ENCODE measurements at places on chromosomes 3 and 15.
A peak's percentile ranks its signal among the peaks of the same experiment; 100 is the strongest.

DNA sequence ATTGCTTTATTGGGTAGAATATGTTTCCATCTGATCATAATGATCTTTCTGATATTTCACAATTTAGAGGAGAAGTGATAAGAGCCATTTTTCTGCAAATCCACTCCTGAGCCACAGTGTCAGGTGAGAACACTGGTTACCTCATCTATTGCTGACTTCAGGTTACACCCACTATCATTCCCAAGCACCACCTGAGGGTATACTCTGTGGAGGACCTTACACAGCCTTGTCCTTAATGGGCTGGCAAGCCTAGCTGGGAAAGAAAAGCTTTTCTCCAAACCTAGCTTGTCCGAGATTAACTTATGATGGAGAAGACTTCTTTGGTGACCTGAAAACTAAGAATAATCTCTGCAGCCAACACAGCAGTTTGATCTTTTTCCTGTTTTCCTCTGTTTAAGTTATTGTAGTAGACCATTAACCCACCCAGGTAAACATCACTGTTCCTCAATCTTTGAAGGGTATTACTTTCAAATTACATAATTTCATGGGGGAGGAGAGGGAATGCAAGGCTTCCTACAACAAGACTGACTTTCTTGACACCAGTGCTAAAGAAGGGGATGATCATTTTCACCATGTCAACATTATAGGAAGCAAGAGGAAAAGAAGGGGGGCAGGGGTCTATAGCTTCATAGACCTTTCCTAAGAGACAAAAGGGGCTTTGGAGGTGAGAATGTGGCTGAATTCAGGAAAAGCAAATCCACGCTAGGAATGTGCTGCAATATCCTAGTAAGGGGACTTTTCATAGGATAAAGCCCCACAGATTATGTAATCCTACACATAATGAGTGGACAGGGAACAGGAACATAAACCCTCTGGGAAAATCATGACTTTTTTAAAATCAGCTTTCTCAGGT lies 1.7 kb downstream of the NCEH1 start:
- DNase-seq = no peak

GRCh38 chr3:127761441-127761801 lies 60.9 kb downstream of the MGLL start:
- no peak for DNase-seq

DNA sequence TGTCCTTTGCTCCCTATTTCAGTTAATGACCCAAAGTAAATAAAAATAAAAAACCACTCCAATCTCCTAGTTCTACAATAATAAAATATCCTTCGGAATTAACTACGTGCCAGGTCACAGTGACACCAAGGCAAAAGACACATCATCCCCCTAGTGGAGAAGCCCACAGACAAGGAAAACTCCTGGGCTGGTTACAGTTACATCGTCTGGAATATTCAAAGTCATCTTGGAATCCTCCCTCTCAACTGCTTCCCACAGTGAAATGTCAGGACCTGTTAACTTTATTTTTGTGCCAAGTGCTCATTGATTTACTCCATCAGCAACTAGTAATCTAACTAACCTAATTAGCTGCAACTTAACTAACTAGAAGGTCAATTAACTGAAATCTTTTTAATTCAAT lies 349.3 kb downstream of the MAGI1 start:
- no peak for DNase-seq

DNA sequence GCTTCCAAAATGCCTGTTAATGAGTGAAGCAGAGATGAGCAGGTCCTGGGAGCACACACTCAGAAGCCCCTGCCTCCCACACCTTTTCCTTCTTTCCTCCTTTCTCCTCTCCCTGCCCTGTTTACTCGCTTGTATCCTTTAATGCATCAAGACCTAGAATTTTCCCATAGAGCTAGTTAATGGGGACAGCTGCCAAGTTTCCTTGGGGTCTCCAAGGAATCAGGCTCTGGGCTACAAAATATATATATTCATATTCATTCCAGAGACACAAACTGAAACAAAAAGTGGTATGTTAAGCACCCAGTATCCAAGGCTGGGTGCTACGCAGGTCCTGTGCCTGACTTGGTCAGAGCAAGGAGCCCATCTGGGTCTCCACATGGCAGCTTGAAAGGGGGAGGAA lies 235.6 kb downstream of the MYRIP start:
- DNase-seq = no peak

DNA sequence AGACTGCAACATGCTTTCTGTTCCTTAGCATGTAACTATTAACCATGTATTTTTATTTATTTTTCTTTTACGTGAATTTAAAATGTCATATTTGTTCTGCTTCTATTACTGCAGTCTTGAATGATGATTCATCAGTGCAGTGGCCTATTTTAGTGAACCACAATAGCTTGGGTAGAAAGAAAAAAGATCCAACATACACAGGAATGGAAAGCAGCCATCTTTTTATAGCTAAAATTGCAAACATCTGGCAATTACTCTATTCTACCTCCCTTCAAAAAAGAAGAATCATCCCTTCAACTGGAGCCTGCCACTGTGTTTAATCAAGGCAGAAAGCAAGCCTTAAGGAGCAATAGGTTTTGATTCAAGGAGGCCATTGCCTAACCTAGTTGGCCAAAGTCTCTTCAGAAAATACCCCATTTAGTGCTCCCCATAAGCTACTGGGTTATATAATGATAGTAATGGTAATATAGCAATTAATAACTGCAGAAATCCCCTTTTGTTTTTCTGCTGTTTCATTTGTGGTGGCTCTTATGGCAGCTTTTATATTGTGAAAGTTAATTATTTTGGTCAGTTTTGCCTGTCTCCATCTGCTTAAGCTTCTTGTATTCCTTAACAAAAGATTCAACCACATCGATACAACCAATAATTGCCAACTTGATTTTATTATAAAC lies 267.3 kb downstream of the LPP start:
- no peak for DNase-seq

GRCh38 chr3:124800511-124801258 lies 70.4 kb downstream of the UMPS start:
- no peak for DNase-seq

DNA sequence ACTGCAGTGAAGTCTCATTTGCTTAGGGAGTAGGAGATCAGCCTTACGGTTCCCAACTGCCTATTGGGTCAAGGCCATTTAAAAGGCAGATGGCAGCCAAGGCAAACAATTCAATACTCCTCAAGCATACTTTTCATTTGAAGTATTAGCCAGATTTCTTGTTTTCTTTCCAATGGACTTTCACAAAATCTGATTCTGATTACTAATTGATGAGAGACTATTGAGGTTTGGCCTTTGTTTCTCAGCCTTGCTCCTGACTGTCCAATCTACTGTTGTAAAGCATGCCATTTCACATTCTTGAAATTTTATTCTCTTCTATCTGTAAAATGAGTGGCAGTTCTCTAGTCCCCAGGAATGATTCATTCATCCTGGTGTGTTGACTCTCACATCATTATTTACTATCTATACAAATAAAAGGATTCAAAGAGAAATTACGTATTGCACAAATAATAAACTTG lies 166.2 kb upstream of the TGFBR2 start:
- DNase-seq = no peak

DNA sequence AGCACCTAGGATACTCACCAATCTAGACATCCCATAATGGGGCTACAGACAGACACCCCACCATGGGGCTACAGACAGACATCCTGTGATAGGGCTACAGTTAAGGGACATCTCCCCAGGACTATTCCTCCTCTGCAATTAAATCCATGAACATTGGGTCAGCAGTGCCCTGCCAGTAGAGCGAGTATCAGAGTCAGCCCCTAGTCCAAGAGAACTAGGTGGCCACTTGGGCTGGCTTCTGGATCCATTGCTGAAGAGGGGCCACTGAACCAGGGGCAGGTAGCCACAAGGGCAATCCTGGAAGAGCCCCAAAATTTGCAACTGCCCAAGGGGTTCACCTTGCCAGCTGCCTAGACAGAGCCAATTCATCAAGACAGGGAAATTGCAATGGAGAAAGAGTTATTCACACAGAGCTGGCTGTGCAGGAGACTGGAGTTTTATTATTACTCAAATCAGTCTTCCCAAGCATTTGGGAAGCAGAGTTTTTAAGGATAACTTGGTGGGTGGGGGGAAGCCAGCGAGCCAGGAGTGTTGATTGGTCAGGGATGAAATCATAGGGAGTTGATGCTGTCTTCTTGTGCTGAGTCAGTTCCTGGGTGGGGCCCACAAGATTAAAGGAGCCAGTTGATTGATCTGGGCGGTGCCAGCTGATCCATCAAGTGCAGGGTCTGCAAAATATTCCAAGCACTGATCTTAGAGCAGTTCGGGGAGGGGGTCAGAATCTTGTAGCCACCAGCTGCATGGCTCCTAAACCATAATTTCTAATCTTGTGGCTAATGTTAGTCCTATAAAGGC lies 170.2 kb upstream of the SMAD3 start:
- no peak for DNase-seq

GRCh38 chr3:147113293-147114044 lies 292.9 kb downstream of the ZIC4 start:
- DNase-seq = no peak

- DNase-seq = no peak
Observed at GRCh38 chr3:189871418-189871817, 240.2 kb downstream of the TP63 start.

DNA sequence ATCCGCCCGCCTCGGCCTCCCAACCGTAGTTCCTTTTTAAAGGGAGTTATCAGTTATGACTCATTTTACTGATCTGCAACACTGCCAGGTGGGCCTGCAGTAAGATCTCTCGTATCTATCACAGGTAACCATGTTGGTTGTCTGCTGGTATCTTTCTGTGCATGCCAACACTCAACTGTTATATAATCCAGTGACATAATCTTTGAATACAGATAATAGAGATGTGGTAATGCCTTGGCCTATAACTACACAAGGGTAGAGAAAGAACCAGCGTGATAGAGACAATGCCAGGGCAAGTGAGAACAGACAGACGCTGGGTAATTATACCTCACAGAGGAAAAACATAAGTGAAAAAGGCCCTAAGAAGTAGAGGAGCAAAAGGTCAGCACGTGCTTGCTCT lies 11.0 kb upstream of the ARPP19 start:
- no peak for DNase-seq

GRCh38 chr3:185711255-185711870 lies 113.5 kb downstream of the IGF2BP2 start:
- no peak for DNase-seq

DNA sequence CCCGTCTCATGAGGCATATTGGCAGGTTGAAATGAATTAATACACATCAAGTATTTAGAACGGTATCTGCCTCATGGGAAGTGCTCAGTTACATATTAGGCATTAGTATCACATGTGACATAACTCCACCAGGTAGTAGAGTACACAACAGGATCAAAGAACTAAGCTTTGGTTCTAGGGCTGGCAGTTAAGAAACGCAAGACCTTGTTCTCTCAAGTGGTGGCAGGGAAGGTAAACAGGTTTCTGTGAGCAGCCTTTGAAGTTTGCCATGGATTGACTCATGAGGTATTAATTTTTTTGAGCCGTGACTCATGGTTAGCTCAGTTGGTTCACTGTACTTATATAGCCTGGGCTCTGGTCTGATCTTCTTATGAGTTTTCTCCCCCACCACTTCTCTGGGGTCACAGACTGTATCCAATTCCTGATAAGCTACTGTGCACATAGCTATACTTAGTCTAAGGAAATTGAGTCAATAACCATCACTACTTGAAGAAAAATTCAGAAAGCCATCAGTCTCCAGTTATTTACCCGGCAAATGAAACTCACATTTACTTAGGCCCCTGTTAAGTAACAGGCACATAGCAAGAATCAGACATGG lies 155.6 kb upstream of the STT3B start:
- peak; percentile 67 for DNase-seq

- no peak for DNase-seq
Observed at GRCh38 chr15:50880206-50880605, 28.3 kb upstream of the AP4E1 start.

DNA sequence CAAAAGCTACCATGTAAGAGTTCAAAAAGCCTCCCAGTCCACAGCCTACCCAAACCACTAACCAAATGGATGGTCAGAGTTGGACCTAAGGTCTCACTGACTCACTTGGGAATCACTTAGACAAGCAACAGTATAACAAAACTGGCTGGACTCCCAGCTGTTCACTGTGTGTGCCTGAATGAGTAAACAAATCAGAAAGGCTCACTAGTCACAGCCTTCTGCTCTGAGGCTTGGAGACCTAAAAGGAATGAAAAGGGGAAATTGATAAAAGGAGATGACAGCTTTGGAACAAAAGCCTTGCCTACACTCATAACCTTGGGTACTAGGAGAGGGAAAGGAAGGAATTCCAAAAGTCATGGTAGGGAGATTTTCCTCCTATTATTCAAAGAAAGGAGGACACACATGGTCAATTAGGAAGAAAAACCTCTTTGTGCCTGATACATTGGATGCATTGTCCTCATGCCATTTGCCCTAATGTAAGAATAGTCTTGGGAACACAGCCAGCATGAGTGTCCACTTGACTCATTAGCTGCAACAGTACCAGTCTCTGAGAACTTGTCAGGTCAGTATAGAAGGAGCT lies 92.3 kb downstream of the FRMD5 start:
- no peak for DNase-seq
